ENCODE measurements at places on chromosomes 6 and 20. TPM values are rescaled to one million over a fixed set of nuclear protein-coding genes. Genes with fewer than 3 reads are reported as not detected.

HLA-DRB1 gene
- 17.0 TPM for total RNA-seq

EGFL8 gene
- 124 TPM for total RNA-seq

ADGRG6 gene
- 42.2 TPM for total RNA-seq

DNA sequence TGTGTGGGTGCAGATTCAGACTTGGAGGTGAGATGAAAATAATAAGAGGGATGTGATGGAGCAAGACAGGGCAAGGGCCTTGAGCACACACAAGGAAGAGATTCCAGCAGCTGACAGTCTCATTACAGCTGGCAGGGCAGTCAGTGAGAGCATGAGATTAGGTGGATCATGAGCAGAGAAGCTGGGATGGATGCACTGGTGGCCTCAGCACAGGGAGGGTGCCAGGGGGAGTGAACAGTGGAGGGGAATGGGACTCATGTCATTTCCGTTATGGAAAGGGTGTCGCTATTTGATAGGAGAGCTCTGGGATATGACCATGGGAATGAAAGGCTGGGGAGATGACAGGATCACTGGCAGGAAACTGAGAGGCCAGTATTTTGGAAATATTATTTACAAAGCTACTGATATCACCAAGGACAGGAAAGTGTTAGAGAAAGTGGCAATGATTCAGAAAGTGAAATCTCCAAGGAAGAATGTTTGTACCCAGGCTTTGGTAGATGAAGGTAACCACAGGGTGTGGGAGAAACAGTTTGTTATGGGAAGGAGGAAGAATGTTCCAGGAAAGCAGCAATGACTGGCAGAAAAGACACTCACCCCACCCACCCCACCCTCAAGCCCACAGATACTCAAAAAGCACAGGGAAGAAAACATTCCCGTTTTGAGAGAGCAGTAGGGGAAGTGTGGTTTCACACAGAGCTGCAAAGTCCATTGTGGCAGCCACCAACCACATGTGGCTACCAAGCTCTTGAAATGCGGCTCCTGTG lies 214.7 kb upstream of the PROKR2 start:
- H3K4me1 ChIP-seq: peaks cover 11% of the 10 kb centered on the region
- H3K36me3 ChIP-seq: no peaks in the 10 kb centered on the region
- DNase-seq: no peak
- H3K4me3 ChIP-seq: no peak overlapping the region

- H3K4me3 ChIP-seq: no peak overlapping the region
- no peaks in the 10 kb centered on the region for H3K36me3 ChIP-seq
- no peaks in the 10 kb centered on the region for H3K4me1 ChIP-seq
- no peak overlapping the region for H3K27ac ChIP-seq
Observed at GRCh38 chr6:46898006-46898405, 23.7 kb downstream of the ADGRF5 start.

DNA sequence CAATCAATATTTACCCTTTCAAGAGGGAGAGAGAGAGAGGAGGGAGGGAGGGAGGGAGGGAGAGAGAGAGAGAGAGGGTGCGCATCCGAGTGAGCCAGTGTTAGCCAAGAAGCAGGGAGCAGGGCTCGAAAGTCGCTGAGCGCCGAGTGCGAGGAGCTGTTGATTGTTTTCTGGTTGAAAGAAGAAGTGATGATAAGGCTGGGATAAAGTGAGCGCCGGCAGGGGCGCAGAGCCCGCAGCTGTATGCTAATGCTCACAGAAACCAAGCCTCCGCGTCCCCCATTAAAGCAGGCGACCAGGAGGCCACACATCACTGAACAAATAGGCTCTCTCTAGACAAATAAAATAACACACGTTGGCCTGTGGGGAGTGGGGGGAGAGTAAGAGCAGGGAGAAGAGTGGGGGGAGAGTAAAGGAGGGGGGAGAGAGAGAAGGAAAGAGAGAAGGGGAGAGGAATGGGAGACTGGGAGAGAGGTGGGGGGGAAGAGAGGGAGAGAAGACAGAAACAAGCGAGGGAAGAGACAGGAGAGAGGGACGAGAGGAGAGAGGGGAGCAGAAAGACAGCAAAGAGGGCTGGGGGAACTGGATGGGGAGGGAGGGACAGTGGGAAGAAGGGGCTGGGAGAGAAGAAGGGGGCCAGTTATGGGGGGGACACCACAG lies 5.0 kb upstream of the INSM1 start:
- peaks cover 78% of the 10 kb centered on the region for H3K27me3 ChIP-seq
- H3K4me3 ChIP-seq: no peak overlapping the region
- peaks cover 37% of the 10 kb centered on the region for H3K4me1 ChIP-seq

GRCh38 chr6:96236471-96236870 lies 220.7 kb downstream of the FUT9 start:
- no peaks in the 10 kb centered on the region for H3K36me3 ChIP-seq
- no peaks in the 10 kb centered on the region for H3K27me3 ChIP-seq
- no peak overlapping the region for H3K4me3 ChIP-seq
- H3K27ac ChIP-seq: no peak overlapping the region
- H3K4me1 ChIP-seq: no peaks in the 10 kb centered on the region
